ENCODE measurements at places on chromosomes 16 and 17. TPM values are rescaled to one million over a fixed set of nuclear protein-coding genes. Genes with fewer than 3 reads are reported as not detected.

NPW gene
- total RNA-seq: 15.2 TPM

DNA sequence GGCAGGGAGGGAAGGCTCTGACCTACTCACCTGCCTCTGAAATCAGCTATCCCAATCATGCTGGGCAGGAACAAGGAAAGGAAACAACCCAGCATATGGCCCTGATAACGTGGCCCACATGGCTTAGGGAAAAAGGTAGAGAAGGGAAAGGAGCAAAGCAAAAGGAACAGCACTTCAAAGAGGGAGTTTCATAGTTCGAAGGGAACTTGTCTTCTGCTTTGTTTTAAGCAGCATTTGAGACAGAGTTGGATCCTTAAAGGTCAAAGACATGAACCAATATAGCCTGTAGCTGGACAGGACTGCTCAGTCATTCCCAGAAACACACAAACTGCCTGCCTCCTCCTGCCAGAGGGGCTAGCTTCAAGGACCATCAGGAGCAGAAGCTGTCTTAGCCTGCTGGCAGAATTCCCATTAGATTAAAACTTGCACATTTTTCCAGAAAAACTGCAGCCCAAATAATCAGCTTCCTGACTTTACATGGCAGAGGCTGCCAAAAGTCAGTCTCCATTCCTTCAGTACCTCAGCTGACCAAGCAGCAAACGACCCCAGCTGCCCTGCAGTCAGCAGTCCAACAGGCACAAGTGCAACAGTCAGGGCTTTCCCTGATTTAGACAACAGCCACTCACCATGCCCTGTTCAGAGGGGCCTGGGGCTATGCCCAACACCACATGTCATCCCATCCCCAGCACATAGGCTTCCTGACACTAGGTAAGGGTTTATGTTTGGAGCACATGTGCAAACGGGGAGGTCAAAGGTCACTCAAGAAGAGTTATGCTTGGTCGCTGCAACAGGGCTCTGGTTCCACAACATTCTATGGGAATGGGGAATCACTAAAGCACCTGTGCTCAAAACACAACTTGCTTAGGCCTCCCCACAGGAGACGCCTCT lies 32.5 kb downstream of the RANBP10 start:
- peaks cover 19% of the 10 kb centered on the region for H3K36me3 ChIP-seq
- no peak overlapping the region for H3K4me3 ChIP-seq
- no peak for DNase-seq
- H3K4me1 ChIP-seq: no peaks in the 10 kb centered on the region

DNA sequence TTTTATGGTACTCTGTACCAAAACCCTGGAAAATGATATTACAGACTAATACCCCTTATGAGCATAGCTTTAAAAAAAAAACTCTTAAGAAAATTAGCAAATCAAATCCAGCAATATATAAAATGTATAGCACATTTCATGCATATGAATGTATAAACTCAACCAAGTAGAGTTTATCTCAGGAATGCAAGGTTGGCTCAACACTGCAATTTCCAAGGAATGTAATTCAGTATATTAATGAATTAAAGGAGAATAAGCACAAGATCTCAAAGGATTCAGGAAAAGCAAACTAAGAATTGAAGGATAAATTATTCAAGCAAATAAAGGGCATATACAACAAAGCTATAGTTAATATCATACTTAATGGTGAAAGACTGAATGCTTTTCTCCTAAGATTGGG lies 61.9 kb upstream of the RPL38 start:
- H3K27ac ChIP-seq: no peak overlapping the region
- no peak overlapping the region for H3K4me3 ChIP-seq
- peaks cover 6% of the 10 kb centered on the region for H3K27me3 ChIP-seq
- no peak for DNase-seq
- H3K36me3 ChIP-seq: peaks cover 34% of the 10 kb centered on the region

DNA sequence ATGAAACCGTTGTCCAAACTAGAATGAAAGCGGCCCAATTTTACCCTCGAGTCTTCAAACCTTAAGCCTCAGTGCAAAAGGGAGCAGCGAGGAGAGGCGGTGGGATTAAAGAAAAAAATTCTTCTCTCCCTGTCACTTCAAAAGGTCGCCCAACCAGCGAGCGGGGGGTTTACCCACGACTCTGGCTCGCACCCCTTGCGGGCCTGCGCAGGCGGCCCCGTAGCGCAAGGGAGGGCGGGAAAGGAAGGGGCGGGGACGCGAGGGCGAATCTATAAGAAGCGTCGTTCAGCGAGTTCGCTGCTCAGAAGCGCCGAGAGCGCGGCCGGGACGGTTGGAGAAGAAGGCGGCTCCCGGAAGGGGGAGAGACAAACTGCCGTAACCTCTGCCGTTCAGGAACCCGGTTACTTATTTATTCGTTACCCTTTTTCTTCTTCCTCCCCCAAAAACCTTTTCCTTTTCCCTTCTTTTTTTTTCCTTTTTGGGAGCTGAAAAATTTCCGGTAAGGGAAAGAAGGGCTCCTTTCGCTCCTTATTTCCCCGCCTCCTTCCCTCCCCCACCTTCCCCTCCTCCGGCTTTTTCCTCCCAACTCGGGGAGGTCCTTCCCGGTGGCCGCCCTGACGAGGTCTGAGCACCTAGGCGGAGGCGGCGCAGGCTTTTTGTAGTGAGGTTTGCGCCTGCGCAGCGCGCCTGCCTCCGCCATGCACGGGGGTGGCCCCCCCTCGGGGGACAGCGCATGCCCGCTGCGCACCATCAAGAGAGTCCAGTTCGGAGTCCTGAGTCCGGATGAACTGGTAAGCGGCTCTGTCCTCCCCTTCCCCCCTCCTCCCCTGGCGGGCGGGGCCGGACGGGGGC lies at the start of gene POLR2A:
Gene POLR2A (plus strand): TSS at position 300 of the 852 bp plus-strand sequence.
- peak; percentile 96 for DNase-seq
- peaks cover 6% of the 10 kb centered on the region for H3K36me3 ChIP-seq
- H3K4me3 ChIP-seq: peak within 1 kb of the TSS; percentile 90
- H3K4me1 ChIP-seq: peaks cover 60% of the 10 kb centered on the region

DNA sequence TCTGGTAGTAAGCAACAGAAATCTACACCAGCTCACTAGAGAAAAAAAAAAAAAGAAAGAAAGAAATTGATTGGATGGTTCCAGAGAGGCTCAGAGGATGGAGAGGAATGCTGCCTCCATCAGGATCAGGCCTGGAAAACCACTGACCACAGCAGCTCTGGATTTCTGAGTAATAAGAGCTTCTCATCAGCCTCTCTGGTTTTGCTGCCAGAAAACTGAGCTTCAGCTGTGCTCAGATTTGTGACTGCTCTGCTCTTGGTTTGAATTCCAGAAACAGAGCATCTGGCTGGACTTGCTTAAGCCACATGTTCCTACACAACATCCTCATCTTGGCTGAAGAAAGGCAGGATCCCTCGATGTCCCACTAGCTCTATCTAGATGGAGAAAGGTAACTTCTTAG lies 25.9 kb downstream of the IRX6 start:
- H3K27me3 ChIP-seq: no peaks in the 10 kb centered on the region
- no peaks in the 10 kb centered on the region for H3K4me1 ChIP-seq
- H3K36me3 ChIP-seq: no peaks in the 10 kb centered on the region
- no peak for DNase-seq
- H3K4me3 ChIP-seq: no peak overlapping the region

- no peak overlapping the region for H3K27ac ChIP-seq
- H3K36me3 ChIP-seq: no peaks in the 10 kb centered on the region
- peaks cover 9% of the 10 kb centered on the region for H3K27me3 ChIP-seq
- H3K4me3 ChIP-seq: no peak overlapping the region
These were observed 5.2 kb upstream of the PRSS21 start for GRCh38 chr16:2811703-2812471.

GRAPL gene
- 0.55 TPM for total RNA-seq

- no peak overlapping the region for H3K4me3 ChIP-seq
- H3K4me1 ChIP-seq: no peaks in the 10 kb centered on the region
- peaks cover 9% of the 10 kb centered on the region for H3K27me3 ChIP-seq
These were observed 6.5 kb upstream of the ZNF778 start for GRCh38 chr16:89210904-89211515.

GRCh38 chr17:68505951-68506350 lies 6.3 kb upstream of the PRKAR1A start:
- no peaks in the 10 kb centered on the region for H3K27me3 ChIP-seq
- H3K4me1 ChIP-seq: peaks cover 14% of the 10 kb centered on the region
- no peak overlapping the region for H3K27ac ChIP-seq
- no peak for DNase-seq

DNA sequence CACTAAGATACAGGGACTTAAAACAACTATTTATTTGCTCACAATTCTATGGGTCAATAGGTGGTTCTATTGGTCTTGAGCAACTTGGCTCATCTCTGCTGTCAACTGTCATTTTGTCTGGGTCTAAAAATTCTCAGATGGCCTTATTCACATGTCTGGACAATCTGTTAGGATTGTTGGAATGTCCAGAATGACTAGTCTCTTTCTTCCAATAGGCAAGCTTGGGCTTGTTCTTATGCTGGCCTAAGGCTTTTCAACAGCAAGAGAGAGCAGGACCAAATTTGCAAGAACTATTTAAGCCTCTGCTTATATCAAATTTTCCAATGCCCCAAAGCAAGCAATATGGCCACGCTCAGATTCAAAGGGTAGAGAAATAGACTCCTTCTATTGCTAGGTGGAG lies 240.9 kb downstream of the KIF2B start:
- no peaks in the 10 kb centered on the region for H3K4me1 ChIP-seq
- H3K36me3 ChIP-seq: peaks cover 33% of the 10 kb centered on the region
- H3K27ac ChIP-seq: no peak overlapping the region
- H3K27me3 ChIP-seq: no peaks in the 10 kb centered on the region
- DNase-seq: no peak

- H3K4me1 ChIP-seq: no peaks in the 10 kb centered on the region
- H3K27ac ChIP-seq: no peak overlapping the region
- no peak overlapping the region for H3K4me3 ChIP-seq
- no peaks in the 10 kb centered on the region for H3K27me3 ChIP-seq
- no peak for DNase-seq
- peaks cover 31% of the 10 kb centered on the region for H3K36me3 ChIP-seq
These were observed 170.3 kb downstream of the CHD9 start for GRCh38 chr16:53224951-53225533.

TBX4 gene
- total RNA-seq: not detected

DNA sequence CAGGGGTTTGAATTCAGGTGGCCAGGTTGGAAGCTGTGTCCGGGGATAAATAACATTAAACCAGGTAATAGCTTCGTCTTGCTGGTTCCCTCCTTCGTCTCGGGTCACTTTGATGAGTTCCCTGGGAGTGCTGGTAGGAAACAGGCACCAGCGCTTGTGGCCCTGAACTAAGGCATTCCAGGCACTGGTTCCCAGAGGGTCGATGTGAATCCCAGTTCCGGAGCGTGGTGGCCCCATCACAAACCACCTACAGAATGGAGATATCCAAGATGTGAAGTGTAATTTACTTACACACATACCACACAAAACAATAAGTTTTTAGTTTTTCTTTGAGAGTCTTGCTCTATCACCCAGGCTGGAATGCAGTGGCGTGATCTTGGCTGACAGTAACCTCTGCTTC lies 2.6 kb downstream of the JMJD6 start:
- H3K4me1 ChIP-seq: peaks cover 15% of the 10 kb centered on the region
- H3K4me3 ChIP-seq: no peak overlapping the region
- no peak overlapping the region for H3K27ac ChIP-seq

GRCh38 chr17:81076141-81076679 lies 41.3 kb downstream of the BAIAP2 start:
- H3K27ac ChIP-seq: no peak overlapping the region
- H3K4me1 ChIP-seq: no peaks in the 10 kb centered on the region
- no peak overlapping the region for H3K4me3 ChIP-seq
- H3K36me3 ChIP-seq: no peaks in the 10 kb centered on the region

- no peaks in the 10 kb centered on the region for H3K4me1 ChIP-seq
- H3K27me3 ChIP-seq: no peaks in the 10 kb centered on the region
- H3K4me3 ChIP-seq: no peak overlapping the region
- H3K36me3 ChIP-seq: no peaks in the 10 kb centered on the region
- H3K27ac ChIP-seq: no peak overlapping the region
These were observed 11.2 kb upstream of the SLC47A2 start for GRCh38 chr17:19727501-19728078.

DNA sequence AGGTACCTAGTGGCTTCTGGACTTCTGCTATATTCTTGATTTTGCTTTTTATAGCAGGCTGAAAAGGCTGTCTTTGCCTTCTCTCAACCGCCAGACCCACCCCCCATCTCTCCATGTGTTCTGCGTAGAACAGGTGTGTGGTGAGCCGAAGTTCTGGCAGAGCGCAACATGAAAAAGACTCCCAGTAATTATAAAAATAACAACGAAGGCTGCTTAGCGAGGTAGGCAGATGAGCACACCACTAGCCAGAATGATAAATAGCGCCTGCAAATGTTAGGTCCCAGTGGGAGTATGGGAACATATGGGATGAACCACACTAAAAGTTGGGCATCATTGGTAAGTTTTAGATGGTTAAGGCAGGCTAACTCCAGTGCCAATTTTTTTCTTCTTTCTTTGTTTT lies 14.0 kb upstream of the RBFOX1 start:
- DNase-seq: no peak
- no peak overlapping the region for H3K4me3 ChIP-seq
- peaks cover 45% of the 10 kb centered on the region for H3K36me3 ChIP-seq
- H3K27ac ChIP-seq: no peak overlapping the region

- peaks cover 20% of the 10 kb centered on the region for H3K4me1 ChIP-seq
- H3K4me3 ChIP-seq: no peak overlapping the region
- no peaks in the 10 kb centered on the region for H3K27me3 ChIP-seq
- no peaks in the 10 kb centered on the region for H3K36me3 ChIP-seq
- no peak overlapping the region for H3K27ac ChIP-seq
- no peak for DNase-seq
These were observed 4.1 kb downstream of the TBKBP1 start for GRCh38 chr17:47697906-47698711.
